NCI-H1092 treated with DMSO at 0.1 percent for 48 hours (cell line): ENCODE measurements at places on chromosomes 2 and 18.

GRCh38 chr2:205994344-205994743 lies 91.6 kb downstream of the INO80D start:
- no peak for DNase-seq

DNA sequence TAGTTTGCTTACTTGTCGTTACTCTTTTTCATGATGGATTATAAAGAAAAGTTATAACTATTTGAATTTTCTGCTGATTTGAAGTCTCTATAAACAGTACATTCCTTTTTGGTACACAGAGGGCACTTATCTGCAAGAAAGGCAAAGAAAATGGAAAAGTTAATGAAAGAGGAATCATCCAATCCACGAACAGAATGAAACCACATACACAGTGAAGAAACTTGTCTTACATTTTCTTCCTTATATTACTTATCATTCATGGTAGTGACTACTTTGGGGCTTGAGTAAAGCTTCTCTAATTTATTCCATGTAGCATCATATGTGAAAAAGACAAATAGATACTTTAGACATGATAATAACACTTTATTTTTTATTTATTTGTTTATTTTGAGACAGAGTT lies 14.8 kb upstream of the ACTR3 start:
- DNase-seq, result no peak

GRCh38 chr2:169221745-169222369 lies 140.5 kb downstream of the LRP2 start:
- DNase-seq, result no peak

GRCh38 chr18:22169011-22169888 lies at the start of gene GATA6:
Gene GATA6, plus strand, starts transcription at chr18:22169589. Its CDS starts 1,556 bp downstream, at chr18:22171145.
- peak; percentile 89 for DNase-seq

DNA sequence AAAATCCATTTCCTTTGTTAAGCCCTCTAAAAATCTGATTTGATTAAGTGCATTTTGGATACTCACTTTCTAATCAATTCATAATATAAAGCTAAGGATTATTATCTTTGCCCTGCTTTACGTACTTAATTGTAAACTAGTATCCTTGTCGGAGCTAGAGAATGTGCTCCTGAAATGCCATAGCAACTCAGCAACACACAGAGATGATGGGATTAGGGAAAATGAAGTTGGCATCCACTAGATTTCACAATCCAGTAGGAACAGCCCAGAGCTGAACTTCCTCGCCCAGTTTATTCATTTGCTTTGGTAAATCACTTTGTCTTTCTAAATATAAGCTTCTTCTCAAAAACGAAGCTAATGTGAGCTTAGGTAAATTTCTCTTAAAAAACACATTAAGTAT lies 386.3 kb downstream of the CTNNA2 start:
- no peak for DNase-seq

GRCh38 chr2:46711156-46711555 lies 204.4 kb downstream of the MCFD2 start:
- no peak for DNase-seq

DNA sequence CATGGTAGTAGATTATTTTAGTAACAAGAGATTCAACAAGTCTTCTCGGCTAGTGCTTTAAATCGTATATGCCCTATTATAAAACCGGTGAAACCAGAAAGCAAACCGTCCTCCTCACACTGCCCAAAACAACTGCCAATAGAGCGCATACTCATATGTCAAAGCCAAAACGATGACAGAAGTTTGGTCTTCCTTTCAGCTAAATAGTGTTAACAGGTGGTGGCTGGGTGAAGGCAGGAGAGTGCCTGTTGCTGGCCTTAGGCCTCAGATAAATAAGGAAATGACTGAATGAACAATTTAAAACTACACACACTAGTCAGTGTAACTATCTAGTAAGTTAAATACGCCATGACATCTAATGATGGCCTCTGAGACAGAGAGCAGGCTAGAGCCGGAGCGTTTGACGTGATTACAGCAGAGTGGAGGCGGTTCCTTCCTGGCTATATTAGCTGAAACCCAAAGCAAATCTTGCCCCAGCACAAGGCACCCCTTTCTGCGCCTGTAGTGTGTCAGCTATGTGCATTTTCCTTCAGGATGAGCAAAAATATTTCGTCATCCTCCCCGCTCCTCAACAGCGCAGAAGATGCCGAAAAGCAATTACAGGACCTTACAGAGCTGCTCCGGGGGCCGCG lies 1.6 kb downstream of the LONRF2 start:
- peak; percentile 56 for DNase-seq

- DNase-seq, result peak; percentile 81
These were observed 1.9 kb downstream of the CNGA3 start for GRCh38 chr2:98348066-98348561.

DNA sequence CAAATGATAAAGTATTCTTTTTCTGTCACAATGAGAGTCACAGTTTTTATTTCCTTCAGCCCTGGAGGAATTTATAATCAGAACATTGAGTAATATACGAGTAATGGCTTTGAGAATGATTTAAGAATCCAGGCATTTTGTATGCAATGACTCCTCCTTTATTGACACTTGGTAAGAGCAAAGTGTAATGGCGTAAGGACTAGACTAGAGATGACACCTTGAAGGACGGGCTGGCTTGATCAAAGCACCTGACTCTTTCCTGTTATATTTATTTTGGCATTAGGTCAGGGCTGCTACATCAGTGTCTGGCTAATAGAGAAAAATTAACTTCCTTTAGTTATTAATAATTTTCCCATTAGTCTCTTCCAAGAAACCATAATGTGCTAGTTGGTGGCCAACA lies 482.4 kb upstream of the GCFC2 start:
- no peak for DNase-seq

GRCh38 chr2:64836566-64836965 lies 152.6 kb upstream of the SLC1A4 start:
- no peak for DNase-seq

- no peak for DNase-seq
These were observed 107.9 kb upstream of the LMAN1 start for GRCh38 chr18:59466980-59467379.

GRCh38 chr18:6865251-6865650 lies 135.7 kb downstream of the ARHGAP28 start:
- no peak for DNase-seq

DNA sequence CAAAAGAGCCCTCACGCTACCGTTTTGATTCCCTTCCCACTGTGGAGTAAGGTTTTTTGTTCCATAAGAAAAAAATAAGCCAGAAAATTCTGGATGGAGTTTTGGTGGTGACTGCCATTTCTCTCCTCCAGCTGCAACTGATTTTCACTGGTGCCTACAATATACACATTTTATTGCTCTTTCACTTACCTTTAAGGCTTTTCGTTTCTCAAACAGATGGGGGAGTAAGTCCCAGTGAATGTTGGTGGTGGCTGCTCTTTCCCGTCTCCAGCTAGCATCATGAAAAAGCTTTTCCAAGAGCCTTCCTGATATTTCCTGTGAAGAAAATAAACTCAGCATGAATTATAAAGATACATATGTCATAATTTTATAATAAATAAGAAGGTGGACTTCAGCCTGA lies 932.5 kb upstream of the PIK3C3 start:
- no peak for DNase-seq

DNA sequence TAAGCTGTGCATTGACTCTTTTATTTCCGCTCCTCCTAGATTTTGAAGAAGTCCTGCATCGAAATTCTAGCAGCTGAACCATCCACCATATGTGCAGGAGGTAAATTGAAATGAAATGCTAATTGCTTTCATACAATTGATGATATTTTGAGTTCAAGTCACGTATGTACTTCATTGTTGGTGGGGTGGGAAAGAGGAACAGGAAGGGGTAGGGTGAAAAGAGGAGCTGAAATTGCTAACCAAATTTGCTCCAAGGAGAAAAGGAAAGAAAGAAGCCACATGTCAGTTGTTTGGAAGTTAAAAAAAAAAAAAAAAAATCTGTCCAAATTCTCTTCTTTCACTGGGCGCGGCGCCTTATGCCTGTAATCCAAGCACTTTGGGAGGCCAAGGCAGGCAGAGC lies 77.8 kb downstream of the ANTXR1 start:
- no peak for DNase-seq

DNA sequence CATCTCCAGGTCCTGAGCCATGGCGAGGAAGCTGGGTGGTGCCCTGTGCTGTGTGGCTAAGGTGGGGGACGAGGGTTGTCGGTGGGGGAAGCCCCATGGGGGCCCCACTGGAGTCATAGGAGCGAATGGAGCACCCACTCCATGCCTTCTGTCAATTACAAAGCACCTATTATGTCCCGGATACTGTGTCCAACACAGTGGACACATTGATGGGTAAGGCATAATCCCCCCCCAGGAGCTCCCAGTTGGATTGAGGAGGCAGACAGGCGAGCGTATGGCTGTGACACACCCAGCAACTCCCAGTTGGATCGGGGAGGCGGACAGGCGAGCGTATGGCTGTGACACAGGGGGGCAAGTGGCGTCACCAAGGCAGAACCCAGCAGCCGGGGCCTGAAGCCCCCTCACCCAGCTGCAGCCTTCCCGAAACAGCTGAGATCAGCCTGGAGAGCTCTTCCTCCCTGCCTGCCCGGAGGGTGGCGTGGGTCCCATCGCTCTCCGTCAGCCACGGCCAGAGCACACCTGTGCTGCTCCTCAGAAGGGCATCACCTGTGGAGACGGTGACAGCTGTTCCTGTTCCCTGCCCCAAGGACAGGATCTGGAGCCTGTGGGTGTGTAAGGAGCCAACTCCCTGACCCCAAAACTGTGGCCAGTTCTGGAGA lies 69.6 kb downstream of the HPCAL1 start:
- DNase-seq, result no peak

GRCh38 chr2:20356042-20356441 lies 5.4 kb upstream of the PUM2 start:
- peak; percentile 28 for DNase-seq

GRCh38 chr18:31493941-31494340 lies 4.0 kb upstream of the DSG2 start:
- DNase-seq, result no peak

DNA sequence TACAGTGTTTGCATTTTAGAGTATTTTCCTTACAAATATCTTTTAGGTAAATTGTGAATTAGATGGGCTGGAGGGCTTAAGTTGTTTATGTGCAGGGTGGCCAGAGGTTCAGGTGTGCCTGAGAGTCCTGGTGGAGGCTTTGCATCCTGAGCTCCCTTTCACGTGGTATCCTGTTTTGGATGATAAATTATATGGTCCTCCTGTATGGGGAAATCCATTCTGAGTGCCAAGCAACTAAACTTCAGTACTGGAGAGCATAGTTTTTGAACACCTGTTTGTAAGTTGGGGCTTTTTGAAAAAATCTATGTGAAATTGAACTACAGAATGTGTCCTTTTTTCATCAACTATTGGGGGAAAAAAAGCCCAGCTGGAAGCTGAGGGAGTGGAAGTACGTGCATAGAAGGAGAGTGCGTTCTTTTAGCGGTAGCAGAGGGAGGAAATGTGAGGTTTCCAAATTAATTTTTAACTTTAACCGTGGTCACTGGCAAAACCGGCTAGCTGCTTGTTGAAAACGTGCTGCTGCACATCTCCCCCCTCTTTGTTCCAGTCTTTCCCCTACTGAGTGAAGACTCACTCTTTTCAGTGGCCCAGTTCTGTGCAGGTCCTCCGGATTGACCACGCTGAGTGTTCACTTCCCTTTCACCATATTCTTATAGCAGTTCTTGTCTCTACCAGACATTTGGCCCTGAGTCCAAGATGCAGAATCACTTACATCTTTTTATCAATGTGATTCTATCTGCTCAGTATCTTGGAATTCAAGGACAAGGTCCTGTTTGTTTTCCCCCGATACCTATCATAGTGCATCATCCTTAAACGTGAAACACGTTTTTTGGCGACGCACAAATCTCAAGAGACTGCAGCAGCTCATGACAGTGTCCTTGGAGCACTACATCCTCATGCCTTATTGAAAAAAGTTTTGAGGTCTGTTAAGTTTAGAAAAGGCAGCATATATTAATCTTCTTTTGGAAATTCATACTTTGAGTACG lies 15.3 kb downstream of the CNOT11 start:
- no peak for DNase-seq

GRCh38 chr2:28809927-28810326 lies 707 bp upstream of the SPDYA start:
- DNase-seq, result no peak

- no peak for DNase-seq
These were observed 33.9 kb downstream of the SNORC start for GRCh38 chr2:232903989-232904388.

- DNase-seq, result no peak
These were observed 51.8 kb downstream of the MYO3B start for GRCh38 chr2:170229744-170230143.

GRCh38 chr2:21282515-21282898 lies 158.7 kb downstream of the TDRD15 start:
- DNase-seq, result no peak

GRCh38 chr2:179854891-179855290 lies 6.5 kb downstream of the ZNF385B start:
- no peak for DNase-seq

DNA sequence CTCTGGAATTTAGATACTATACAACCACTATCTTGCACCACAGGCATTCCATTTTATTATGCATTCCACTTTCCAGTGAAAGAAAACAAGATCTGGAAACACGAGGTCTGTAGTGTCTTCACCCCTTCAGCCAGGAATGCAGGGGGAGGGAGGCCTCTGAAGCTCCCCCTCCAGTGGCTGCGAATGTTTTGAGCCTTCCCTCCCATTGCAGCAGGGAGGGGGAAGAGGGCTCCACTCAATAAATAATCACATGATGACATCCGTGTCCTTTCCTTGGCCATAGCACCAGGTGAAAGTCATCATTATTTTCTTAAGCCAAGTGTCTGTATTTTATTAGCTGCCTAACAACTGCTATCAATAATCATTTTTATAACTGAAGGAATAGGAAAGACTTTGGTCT lies 38.6 kb downstream of the ALPK2 start:
- no peak for DNase-seq

GRCh38 chr2:150207979-150208378 lies 279.5 kb downstream of the RND3 start:
- peak; percentile 36 for DNase-seq

DNA sequence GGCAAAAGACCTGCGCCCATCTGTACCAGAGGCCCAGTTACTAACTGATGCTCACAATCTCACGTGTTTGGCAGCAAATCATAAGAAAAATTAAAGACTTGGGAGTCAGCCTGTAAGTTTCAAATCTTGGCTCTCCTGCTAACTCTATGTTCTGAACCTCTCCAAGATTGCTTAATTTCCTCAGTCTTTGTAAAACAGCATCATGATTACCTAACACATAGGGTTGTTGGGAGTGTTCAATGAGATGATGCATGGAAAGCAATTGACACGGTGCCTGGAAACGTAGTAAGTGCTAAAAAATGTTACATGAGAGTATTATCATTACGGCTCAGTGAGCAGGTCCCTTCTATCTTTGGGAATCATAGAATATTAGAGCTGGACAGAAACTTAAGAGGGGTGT lies 497.6 kb upstream of the TCF4 start:
- DNase-seq, result no peak

GRCh38 chr2:24359129-24360049 lies 947 bp downstream of the ITSN2 start:
- DNase-seq, result peak; percentile 11

- no peak for DNase-seq
These were observed 260.0 kb downstream of the FIGN start for GRCh38 chr2:163475815-163476214.

DNA sequence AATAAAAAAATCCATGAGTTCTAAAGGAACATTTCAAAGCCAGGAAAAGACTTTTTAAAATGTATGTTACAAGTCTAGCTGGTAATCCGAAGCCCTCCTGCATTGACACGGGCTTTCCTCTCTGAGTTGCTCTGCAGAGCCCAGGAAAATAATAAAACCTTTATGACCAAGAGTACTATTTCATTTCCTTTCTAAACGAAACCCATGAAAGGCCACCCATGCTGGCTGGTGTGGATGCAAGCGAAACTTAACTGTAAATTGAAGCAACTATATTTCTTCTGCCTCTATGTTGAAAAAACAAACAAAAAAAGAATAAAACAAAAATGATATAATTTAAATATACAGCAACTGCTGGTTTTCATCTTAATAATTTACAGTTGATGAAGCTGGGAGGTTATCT lies 41.3 kb upstream of the ZNF532 start:
- DNase-seq, result no peak
